ENCODE measurements at places on chromosomes 3 and 15.

DNA sequence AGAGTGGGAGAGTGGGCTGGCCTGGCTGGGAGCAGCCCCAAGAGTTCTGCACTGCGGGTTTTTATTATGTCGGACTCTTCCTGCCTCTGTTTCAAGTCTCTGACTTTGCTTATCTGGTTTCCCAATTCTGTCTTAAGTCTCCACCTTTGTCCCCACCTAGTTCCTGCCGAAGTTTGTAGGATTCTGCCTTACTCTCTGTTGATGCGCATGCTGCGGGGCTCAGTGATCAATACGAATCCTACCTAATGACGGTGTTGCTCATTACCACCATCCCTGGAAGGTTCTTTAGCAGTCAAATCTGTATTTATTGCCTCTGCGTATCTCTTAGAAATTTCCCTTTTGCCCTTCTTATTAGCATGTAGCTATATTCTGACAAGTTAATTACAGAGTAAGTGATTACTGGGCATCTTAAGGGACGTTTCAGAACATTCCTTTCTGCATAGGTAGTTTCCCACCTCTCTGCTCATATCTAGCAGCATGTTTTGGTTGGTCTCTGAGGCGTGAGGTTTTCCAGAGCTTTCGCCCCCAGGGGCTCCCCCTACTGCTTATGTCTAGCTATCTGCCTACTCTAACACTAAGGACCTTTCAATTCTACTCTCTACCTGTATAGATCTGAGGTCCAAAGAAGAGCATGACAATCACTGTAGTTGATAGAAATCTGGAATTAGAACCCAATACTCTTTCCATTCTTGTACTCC is 236.0 kb upstream of the EIF1B start:
- no peak for DNase-seq

DNA sequence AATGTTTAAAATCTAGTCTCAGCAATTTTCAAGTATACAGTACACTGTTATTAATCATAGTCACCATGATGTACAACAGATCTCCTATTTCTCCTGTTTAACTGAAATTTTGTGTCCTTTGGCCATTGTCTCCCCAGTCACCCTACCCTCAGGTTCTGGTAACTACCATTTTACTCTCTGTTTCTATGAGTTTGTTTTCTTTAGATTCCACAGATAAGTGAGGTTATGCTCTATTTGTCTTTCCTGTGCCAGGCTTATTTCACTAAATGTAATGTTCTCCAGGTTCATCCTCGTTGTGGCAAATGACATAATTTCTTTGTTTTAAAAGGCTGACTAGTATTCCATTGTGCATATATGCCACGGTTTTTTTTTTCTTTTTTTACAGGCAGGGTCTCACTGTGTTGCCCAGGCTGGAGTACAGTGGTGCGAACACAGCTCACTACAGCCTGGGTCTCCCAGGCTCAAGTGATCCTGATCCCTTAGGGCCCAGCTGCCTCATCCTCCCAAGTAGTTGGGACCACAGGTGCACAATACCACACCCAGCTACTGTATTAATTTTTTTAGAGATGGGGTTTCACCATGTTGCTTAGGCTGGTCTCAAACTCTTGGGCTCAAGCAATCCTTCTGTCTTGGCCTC is 50.0 kb downstream of the RAB7A start:
- no peak for DNase-seq

- DNase-seq = peak; percentile 76
Observed at GRCh38 chr3:52056521-52056967, at the start of gene DUSP7. TSS of gene DUSP7 (minus strand) at chr3:52056571. CDS start at chr3:52056366, 205 bp downstream.

DNA sequence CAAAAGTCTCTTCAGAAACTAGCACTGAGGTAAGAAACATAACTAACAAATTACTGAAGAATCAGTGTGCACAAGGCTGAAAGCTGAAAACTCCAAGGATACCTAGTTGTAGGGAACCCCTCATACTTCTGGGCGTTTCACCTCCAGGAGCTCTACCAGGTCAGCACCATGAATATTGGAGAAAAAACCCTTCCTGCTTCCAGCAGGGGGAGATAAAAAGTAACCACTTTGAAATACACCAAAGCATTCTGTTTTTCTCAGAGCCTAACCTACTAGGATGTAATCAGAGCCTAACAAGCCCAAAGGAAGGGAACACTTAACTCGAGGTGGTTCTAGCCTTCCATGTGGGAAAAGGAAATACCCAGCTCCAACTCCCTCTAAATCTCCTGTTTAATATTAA is 175.8 kb upstream of the MME start:
- DNase-seq = no peak

- no peak for DNase-seq
Observed at GRCh38 chr3:108152274-108152673, 61.4 kb upstream of the CD47 start.
